Stomach (tissue), 19 donors: ENCODE measurements at places on chromosomes 16 and 17.
A peak's percentile ranks its signal among the peaks of the same experiment; 100 is the strongest.

GRCh38 chr17:13646969-13647542 is 45.3 kb upstream of the HS3ST3A1 start:
- H3K27me3 ChIP-seq, result no peaks in the 10 kb centered on the region
- H3K27ac ChIP-seq, result no peak overlapping the region
- no peak overlapping the region for H3K4me3 ChIP-seq
- DNase-seq, result no peak
- H3K36me3 ChIP-seq, result no peaks in the 10 kb centered on the region

- H3K27ac ChIP-seq, result no peak overlapping the region
- H3K27me3 ChIP-seq, result no peaks in the 10 kb centered on the region
- no peak overlapping the region for H3K4me3 ChIP-seq
Measured at GRCh38 chr17:15969463-15969862, 24.5 kb downstream of the ADORA2B start.

DNA sequence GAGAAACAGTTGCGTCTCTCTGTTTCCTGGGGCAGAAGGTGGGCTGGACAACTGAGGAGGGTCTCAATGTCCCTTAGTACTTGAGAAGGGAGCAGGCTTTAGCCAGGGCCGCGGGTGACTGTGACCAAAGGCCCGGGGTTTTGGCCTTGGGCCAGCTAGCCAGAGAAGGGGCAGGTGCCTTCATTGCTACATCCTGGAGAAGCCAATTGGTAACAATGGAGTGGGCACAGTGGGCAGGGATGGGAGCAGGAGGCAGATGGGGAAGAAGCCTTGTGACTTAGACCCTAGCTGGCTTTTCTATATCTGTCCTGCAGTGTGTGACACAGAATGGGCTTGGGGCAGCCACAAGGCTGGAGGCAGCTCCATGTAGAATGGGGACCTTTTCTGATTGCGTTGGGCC is 46.0 kb downstream of the CLEC16A start:
- H3K27me3 ChIP-seq, result no peaks in the 10 kb centered on the region
- no peak for DNase-seq
- peaks cover 58% of the 10 kb centered on the region for H3K36me3 ChIP-seq

DNA sequence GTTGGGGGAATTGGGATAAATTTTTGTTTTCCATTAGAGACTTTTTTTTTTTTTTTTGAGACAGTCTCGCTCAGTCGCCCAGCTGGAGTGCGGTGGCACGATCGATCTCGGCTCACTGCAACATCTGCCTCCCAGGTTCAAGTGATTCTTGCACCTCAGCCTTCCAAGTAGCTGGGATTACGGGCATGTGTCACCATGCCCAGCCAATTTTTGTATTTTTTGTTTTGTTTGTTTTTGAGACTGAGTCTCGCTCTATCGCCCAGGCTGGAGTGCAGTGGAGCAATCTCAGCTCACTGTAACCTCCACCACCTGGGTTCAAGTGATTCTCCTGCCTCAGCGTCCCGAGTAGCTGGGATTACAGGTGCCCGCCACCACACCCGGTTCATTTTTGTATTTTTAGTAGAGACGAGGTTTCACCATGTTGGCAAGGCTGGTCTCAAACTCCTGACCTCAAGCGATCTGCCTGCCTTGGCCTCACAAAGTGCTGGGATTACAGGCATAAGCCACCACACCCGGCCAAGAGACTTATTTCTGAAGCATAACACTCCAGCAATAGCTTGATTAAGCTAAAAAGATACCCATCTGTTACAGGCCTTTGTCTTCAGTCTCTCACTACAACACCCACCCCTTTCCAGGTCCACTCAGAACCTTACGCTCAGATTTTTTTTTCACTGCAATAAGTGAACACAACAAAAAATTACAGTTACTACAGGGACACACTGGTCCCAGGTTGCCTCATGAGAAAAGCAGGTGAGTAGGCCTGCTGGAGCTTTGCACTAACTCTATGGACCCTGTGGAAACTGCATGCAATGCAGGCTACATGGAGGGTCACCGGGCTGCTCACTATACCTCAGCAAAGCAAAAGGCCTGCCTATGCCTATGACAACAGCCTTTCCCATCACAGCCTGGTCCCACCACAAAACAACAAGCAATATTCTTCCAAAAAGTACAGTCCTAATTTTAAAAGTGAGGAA is 34.6 kb downstream of the KANSL1 start:
- no peaks in the 10 kb centered on the region for H3K27me3 ChIP-seq
- DNase-seq, result no peak
- H3K27ac ChIP-seq, result peak overlapping the region; percentile 2
- peaks cover 97% of the 10 kb centered on the region for H3K4me1 ChIP-seq
- no peak overlapping the region for H3K4me3 ChIP-seq

DNA sequence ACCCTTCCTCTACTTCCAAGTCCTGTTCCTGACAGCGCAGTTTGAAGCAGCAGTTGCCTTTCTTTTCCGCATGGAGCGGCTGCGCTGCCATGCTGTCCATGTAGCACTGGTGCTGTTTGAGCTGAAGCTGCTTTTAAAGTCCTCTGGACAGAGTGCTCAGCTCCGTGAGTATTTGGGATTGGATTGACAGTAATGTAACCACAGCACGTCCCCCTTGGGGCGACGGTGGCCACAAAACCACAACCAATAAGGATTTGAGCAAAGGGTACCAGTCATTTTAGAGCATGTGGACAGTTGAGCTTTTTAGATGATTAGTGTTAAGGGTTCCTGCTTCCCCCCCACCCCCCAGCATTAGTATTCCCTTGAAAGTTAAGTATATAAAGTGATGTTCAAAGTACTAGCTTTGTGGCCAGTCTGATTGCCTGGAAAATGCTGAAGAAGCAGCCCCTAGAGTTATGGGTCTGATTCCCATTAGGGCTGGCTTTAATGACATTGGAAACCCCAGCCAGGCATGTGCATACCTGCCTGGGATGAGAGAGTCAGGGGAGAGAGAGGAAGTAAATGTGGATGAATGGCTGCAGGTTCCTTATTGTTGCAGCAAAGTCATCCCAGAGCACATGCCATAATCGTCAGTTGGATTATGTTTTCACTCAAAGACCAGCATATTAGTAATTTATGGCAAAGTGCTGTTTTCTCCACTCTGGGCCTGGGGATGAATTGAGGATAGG is 31.6 kb upstream of the SLC12A3 start:
- no peak overlapping the region for H3K27ac ChIP-seq
- no peaks in the 10 kb centered on the region for H3K4me1 ChIP-seq
- H3K36me3 ChIP-seq, result peaks cover 98% of the 10 kb centered on the region
- DNase-seq, result no peak
- H3K4me3 ChIP-seq, result no peak overlapping the region

DNA sequence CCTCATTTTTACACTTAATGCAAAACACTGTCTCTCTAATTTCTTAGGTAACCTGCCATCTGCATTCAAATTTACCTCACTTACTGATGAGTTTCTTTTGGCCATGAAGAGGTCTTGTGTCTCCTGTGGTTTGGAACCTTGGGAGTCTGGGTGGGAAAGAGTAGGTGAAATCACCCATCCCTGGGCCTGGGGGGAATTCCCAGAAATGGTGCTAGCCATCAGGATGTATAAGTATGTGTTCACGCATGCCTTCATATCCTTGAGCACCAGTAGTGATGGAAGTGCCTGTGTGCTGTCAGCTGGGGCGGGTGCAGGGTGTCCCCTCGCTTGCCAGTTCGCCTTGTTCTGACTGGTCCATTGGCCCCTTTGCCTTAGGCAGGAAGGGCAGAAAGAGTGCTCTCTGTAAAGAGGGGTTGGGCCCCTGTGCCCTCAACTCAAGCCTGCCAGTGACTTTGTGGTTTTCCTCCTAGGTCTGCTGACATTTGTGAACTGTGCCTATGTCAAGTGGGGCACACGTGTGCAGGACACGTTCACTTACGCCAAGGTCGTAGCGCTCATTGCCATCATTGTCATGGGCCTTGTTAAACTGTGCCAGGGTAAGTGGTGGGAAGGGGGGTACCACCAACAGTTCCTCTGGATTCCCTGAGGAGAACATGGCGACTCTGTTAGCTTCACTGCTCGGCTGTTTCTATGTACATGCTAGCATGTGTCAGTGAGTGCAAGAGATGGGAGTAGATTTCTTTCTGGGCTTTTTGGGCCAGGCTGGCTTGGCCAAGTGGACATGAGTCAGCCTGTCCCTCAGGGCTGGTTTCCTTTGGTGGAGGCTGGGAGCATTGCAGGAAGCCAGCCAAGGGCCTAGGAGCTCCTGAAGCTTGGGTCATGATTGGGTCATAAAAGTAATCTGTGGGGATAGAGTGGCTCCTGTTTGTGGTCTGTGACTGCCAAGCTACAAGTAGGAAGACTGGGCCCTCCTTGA is 23.2 kb downstream of the SLC7A6OS start:
- no peak for DNase-seq
- H3K36me3 ChIP-seq, result peaks cover 7% of the 10 kb centered on the region
- no peaks in the 10 kb centered on the region for H3K27me3 ChIP-seq
- no peak overlapping the region for H3K27ac ChIP-seq

DNA sequence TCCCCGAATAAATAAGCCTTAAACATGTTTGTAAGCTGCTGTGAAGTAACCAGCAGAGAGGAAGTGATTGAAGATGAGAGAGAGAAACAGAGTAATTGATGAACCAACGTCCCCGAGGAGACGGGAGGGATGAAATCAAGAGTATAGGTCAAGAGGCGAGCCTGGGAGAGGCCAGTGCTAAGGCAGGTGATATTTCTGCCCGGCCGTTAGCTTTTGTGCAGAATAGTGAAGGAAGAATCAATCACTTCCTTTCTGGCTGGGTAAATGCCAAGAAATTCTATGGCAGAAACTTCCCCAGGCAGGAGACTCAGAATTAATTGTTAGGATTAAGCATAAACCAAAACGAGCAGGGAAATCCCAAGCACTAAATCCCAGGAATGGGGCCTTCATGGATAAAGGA is 273.8 kb downstream of the CDH13 start:
- H3K27me3 ChIP-seq, result no peaks in the 10 kb centered on the region
- no peaks in the 10 kb centered on the region for H3K4me1 ChIP-seq
- no peak overlapping the region for H3K27ac ChIP-seq
- no peaks in the 10 kb centered on the region for H3K36me3 ChIP-seq
- H3K4me3 ChIP-seq, result no peak overlapping the region

DNA sequence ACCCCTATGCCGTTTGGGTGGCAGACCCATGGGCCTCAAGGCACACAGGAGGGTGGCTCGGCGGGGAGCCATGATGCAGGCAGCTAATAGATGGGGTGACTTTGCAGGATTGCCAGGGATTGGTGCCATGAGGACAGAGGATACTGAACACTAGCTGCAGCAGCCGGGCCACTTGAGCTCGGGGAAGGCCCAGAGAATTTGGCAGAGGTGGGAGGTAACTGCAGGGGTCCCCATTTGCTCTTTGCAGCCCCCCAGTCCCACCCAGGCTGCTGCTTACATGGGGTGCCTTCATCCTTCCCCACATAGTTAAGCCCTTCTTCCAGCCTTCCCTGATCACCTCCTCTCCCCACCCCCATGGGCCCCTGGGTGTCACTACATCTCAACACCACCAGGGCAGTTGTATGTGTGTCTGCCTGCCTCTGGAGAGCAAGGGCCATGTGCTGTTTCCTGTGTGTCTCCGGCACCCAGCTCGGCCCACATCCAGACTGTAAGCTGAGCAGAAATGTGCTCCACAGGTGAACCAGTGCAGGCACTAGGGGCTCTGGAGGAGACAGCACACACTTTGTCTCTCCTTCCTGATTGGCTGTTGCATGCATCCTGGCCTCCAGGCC is 52.0 kb downstream of the SREBF1 start:
- peak; percentile 43 for DNase-seq
- H3K27me3 ChIP-seq, result peaks cover 8% of the 10 kb centered on the region
- H3K27ac ChIP-seq, result peak overlapping the region; percentile 91
- peaks cover 76% of the 10 kb centered on the region for H3K4me1 ChIP-seq
- no peak overlapping the region for H3K4me3 ChIP-seq
- H3K36me3 ChIP-seq, result no peaks in the 10 kb centered on the region

- peaks cover 56% of the 10 kb centered on the region for H3K36me3 ChIP-seq
- no peak overlapping the region for H3K4me3 ChIP-seq
- DNase-seq, result no peak
Measured at GRCh38 chr17:21001813-21002221, 41.0 kb downstream of the USP22 start.

DNA sequence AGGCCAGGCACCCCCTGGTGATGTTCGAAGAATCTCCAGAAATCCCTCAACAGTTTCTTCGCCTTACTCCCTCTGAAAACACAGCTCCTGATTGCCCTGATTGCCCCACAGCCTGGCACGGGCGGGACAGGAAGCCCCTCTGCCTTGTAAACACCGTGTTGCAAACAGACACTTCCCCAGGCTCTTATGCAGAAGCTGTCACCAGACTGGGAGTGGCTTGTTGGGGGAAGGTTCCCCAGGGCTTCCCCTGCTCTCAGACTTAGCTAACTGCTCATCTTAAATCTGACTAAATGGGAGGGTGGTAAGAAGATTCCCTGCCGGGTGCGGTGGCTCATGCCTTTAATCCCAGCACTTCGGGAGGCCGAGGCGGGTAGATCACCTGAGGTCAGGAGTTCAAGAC is 11.2 kb downstream of the PIK3R5 start:
- no peaks in the 10 kb centered on the region for H3K4me1 ChIP-seq
- H3K27me3 ChIP-seq, result peaks cover 10% of the 10 kb centered on the region
- H3K36me3 ChIP-seq, result no peaks in the 10 kb centered on the region
- H3K27ac ChIP-seq, result peak overlapping the region; percentile 78

GRCh38 chr16:24102209-24102660 is 153.9 kb upstream of the CACNG3 start:
- no peaks in the 10 kb centered on the region for H3K36me3 ChIP-seq
- no peak overlapping the region for H3K4me3 ChIP-seq
- DNase-seq, result no peak
- H3K27me3 ChIP-seq, result no peaks in the 10 kb centered on the region

DNA sequence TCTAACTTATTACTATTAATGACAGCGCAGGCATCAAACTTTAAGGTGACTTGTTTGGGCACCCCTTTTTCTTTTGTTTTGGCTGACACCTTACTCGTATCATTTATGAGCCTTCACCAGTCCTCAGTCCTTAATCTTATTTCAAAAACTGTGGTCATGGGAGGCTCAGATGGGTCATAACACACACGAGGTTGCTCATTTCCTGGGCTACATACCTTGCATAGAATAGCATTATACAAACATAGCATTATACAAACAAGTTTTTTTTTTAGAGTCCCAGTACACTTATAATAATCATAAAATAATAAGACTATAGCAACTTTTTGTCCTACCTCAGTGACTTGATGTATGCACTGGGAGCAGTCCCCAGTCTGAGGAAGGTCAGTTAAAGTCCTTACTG is 11.2 kb upstream of the ACSF2 start:
- H3K4me1 ChIP-seq, result no peaks in the 10 kb centered on the region
- H3K27me3 ChIP-seq, result no peaks in the 10 kb centered on the region
- DNase-seq, result no peak
- H3K36me3 ChIP-seq, result no peaks in the 10 kb centered on the region
- no peak overlapping the region for H3K4me3 ChIP-seq

DNA sequence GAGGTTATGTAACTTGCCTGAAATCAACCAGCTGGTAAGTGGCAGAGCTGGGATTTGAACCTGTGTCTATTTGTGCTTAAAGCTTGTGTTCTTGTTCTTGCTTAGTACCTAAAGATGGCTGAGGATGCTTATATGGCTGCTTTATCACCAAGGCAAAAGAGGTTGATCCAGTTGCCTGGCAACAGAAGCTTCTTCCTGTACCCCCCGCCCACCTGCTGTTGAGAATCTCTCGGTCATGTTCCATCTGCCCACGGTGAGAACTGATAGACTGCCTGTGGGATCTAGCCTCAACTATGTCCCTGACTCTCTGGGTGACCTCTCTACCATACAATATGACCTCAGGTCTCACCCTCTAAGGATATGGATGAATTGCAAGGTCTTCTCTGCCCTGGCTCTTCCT is 60.7 kb downstream of the ABCC6 start:
- no peaks in the 10 kb centered on the region for H3K4me1 ChIP-seq
- peaks cover 34% of the 10 kb centered on the region for H3K36me3 ChIP-seq
- no peak for DNase-seq
- no peak overlapping the region for H3K27ac ChIP-seq
- no peaks in the 10 kb centered on the region for H3K27me3 ChIP-seq
